Activated naive CD8-positive, alpha-beta T cell treated with anti-CD3 and anti-CD28 coated beads, Interleukin-2, amount 10 ng/mL, durations not matched to agents 7 days and 5 days (primary cell): ENCODE measurements at places on chromosomes 7 and 10. TPM values are rescaled to one million over a fixed set of nuclear protein-coding genes. Genes with fewer than 3 reads are reported as not detected.

The SYNPO2L gene
- not detected for total RNA-seq

The PRR15 gene
- not detected for total RNA-seq

The PNLIPRP2 gene
- not detected for total RNA-seq

The FRAT2 gene
- total RNA-seq: 16.7 TPM

The SGCE gene
- 0.97 TPM for total RNA-seq

The NPY gene
- not detected for total RNA-seq

The EN2 gene
- not detected for total RNA-seq

The CTAGE8 gene
- total RNA-seq: 1.1 TPM

The LRRN3 gene
- total RNA-seq: 187 TPM

The PLCE1 gene
- not detected for total RNA-seq

The SRRM3 gene
- not detected for total RNA-seq

The HIPK2 gene
- 19.5 TPM for total RNA-seq

The CDK14 gene
- 0.94 TPM for total RNA-seq

The CDHR1 gene
- 3.5 TPM for total RNA-seq
